ENCODE measurements at places on chromosomes 6 and 20.
A peak's percentile ranks its signal among the peaks of the same experiment; 100 is the strongest.

DNA sequence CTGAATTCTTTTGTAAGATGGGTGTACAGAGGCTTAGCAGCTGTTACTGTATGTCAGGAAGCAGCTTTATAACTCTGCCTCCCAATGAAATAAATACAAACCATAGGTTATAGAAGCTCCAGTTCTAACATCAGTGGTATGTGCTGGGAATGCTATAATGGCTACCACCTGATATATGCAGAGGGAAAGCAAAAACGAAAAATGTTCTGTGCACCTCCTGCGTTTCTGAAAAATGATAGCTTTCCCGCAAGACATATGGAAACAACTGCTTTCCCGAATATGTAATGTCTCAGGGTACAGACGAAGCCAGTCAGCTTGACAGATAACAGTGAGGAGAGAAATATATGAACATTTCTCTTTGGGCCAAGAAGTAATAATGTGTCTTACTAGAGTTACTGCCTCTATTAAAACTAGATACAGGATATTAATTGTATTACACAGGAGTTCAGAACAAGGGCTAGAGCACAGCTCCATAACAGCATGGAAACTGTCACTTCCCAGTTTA is 517.0 kb upstream of the NRSN1 start:
- DNase-seq = no peak

DNA sequence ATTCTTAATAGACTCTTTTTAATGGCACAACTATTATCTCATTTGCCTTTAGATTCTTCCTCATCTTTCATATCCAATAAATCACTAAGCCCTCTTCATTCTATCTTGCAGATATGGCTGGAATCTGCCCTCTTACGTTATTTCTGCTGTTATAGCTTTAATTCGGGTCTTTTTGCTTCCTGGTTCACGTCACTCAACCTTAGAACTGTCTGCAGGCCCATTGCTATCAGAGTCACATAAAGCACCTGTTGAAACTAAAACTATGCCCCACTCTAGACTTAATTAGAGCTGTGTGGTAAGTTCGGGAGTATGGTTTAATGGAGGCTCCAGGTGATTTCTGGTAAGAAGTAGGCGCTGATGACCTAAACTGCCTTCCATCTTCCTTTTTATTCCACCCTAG is 988 bp downstream of the QRSL1 start:
- DNase-seq = no peak

DNA sequence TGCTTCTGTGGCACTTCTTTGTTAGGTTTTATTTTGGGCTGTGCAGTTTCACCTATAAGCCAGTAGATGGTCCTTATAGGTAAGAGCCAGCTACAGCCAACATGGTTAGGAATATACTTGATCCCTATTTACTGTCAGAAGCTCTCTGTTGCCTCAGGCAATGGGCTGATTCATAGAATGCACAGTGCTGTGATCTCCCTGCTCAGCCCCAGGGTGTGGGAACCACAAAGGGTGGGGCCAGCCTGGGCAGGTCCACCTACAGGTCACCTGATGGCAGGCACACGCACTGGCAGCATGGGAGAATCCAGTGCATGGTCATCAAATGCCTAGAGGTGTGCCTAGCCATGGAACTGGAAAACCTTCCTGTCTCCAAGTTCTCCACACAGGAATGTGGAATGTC is 191.9 kb downstream of the MOXD1 start:
- no peak for DNase-seq

- no peak for DNase-seq
Measured at GRCh38 chr20:32125506-32125905, 16.0 kb downstream of the TM9SF4 start.

GRCh38 chr6:42104095-42104803 is 38.2 kb downstream of the C6orf132 start:
- DNase-seq = peak; percentile 84

DNA sequence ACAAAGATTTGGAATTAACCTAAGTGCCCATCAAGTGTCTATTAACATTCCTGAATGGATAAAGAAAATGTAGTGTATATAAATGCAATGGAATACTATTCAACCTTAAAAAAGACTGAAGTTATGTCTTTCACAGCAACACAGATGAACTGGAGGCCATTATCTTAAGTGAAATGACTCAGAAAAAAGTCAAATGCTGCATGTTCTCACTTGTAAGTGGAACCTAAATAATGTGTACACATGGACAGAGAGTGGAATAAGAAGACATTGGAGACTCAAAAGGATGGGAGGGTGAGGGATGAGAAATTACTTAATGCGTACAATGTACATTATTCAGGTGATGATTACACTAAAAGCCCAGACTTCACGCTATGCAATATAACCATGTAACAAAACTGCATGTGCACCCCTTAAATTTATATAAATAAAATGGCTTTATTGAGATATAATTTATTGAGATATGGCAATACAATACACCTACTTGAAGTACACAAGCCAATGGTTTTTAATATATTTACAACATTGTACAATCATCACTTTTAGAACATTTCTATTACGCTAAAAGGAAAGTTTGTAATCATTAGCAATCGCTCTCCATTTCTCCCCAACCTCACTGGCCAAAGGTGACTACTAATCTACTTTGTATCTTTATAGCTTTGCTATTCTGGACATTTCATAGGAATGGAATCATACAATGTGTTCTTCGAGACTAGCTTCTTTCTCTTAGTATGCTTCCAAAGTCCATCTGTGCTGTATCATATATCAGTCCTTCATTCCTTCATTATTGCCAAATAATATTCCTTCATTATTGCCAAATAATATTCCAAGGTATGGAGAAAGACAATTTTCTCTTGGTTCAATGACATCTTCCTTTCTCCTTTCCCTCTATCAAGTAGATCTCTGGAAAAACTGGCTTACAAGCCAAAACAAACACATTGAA is 5.8 kb downstream of the STX7 start:
- no peak for DNase-seq

- DNase-seq = no peak
Measured at GRCh38 chr6:168858926-168859325, 394.7 kb downstream of the THBS2 start.

DNA sequence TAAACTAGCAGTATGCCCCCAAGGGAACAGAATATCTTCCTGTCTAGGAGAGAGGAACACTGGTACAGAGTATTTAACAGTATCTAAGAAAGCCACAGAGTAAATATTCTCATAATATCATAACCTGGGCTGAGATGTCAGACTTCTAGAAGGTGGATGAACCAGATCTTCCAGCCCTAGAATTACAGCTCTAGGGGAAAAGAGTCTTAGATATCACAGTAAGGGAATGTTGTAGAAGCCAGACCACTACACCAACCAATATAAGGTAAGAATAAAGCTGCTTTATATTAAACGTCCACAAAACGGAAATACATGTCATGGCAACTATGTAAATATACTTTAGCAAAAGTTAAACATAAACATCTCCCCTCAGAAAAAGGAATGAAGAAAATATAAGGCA is 12.4 kb downstream of the SERINC1 start:
- no peak for DNase-seq

DNA sequence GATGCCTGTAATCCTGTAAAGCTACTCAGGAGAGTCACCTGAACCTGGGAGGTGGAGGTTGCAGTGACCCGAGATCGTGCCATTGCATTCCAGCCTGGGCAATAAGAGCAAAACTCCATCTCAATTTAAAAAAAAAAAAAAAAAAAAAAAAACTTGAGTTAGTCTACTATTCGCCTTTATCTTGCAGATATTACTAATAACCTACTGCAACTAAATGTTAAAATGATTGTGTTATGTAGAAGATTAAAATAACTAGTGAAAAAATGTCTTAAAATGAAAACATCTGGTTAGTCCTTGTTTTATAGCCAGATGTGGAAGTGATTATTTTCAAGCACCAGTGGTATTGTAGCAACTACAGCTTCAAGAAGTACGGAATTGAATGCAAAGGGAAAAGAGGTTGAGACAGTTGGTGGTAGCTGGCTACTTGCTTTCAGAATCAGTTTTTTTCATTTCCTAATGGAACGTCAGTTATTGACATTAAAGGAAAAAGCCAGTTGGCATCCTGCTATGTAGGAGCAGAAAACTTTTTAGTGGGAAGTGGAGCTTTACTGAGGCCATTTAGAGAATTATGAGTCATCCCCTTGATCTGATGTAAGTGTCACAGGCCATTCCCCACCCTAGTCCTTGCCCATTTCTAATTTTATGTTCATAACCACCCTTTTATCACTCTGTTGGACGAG is 43.8 kb upstream of the DYNLRB1 start:
- DNase-seq = no peak

- DNase-seq = no peak
Measured at GRCh38 chr6:73455865-73456629, 4.0 kb upstream of the CGAS start.

- DNase-seq = no peak
Measured at GRCh38 chr6:130730600-130730999, 96.6 kb upstream of the SMLR1 start.

DNA sequence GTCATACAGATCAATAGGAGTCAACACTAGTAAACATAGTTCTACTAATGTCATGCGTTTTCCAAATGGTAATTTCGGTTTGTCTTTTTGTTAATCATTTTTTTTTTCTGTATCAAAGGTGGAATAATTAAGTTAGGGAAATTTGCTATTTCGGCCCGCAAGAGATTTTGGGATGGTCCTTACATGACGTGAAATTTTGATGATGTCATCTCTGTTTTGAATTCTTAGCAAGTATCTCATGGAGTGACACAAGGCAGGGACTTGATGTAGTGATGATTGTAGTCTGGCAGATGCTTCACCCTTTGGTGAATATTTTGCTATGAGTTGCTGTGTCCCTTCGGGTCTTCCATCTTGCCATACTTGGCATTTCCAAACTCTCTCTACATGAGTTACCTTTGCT is 608.0 kb downstream of the BCKDHB start:
- no peak for DNase-seq

DNA sequence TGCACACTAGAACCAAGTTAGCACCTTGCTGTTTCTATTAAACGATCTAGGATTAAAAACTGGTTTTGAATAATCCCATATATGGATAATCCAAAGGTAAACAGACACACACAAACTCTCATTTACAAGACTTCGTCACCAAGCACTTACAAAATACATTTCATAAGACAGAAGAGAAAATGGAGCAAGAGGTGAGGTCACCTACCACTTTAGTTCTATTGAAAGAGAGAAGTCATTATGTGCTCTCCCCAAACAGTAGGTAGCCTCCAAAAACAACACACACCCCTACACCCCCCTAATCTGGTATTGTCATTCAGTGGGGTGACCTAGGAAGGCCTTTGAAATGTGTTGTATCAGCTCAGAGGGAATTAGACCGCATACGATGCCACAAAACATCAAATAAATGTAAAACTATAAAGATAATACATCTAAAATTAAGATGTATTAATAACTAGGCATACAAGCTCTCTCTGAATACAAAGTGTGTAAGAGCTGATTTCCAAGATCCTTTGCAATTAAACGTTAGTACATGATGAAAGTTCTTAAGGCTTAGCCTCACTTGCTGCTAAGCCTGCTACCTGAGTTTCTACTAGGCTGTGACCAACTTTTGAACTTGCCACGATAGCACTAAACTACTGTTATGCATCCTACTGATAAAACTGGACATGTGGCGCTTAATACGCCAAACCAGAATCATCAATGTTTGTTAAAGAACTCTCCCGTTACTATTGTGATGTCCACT is 1.6 kb downstream of the SRPK1 start:
- DNase-seq = no peak
